ENCODE measurements at places on chromosomes 3 and 15.

DNA sequence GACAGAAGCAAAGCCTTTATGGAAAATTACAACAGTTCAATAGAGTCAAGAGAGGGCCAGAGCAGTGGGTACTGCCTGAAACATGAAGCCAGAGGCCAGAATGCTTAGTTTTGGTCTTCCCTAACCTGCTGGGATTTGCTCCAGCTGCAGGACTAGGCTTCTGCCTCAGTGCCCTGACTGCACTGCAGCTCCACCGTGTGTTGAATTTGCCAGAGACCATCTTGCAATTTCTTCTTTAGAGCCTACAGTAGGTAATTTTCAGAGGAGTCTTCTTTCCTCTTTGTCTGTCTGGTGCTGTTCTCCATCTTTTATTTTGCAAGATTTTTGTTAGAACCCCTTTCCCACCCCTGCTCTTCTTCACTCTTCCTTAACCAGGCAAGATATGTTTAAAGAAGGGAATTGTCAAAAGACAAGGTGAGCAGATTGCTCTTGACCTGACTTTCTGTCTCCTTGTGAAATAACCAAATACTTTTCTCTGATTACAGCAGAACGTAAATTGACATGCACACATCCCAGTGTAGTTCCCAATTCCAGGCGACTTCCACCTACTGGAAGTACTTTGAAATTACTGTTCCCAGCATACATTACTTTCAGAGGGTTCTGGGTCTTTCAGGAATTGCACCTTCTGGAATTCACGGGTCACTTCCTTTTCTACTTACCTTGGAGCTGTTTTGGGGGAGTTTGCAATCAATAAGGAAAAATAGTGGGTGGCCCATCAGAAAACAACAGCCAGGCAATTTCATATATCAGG is 161.2 kb downstream of the MINAR1 start:
- peak; percentile 21 for DNase-seq

- no peak for DNase-seq
These were observed 16.7 kb downstream of the BLOC1S6 start for GRCh38 chr15:45603881-45604280.

DNA sequence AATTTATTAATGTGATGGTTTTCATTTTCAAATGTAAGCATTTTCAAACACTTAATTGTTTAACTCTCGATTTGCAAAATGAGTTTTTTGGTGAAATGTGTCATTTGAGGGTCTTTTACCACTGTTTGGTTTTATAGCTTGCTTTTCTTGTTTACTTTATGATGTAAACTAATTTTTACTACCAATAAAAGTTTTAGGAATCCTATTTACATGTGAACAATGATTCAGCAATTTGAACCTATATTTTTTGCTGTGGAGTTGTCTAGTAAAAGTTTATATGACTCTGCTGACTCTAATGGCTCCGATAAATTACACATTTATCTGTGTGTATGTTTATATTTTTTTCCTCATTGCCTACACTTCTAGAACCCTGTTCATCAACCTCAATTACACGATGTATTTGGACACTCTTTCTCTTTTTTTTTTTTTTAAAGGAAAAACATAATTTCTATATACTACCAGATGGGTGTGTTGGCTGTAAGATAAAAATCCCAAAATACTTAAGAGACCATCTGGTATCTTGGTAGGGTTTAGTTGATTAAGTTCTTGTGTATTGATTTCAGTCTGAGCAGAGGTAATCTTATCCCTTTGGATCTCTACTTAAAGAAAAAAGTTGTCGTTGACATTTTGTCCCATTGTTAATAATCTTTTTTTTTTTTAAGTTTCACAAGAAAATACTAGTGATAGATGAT is 89.5 kb downstream of the PTPRG start:
- no peak for DNase-seq

- DNase-seq: peak; percentile 29
These were observed 324.5 kb downstream of the TBL1XR1 start for GRCh38 chr3:176872771-176873209.

DNA sequence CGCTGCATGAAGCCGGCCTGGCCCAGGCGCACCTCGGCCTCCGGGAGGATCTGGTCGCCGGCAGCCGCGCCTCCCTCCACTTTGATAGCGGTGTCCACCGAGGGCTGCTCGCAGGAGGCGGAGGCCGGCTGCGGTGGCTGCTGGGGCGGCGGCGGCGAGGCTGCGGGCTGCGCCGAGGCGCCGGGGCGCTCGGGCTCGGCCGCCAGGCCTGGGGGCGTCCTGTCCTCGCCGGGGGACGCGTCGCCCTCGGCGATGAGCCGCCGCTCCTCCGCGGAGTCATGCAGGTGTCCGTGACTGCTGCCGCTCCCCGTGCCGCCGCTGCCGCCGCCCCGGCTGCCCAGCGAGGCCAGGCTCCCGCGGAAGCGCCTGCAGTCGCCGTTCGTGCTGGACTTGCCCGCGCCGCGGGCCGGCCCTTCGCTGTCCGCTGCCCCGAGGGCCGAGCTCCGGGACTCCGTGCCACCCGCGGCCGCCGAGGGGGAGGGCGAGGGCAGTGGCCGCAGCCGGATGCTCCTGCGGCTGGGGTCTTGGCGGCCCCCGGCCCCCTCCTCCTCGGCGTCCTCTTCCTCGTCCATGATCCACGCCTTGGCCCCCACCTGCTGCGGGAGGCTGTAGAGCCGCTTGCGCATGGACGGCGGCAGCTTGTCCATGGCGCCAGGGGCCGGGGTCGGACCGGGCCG is 996 bp downstream of the HCN4 start:
- peak; percentile 39 for DNase-seq

- DNase-seq: no peak
These were observed 54.4 kb downstream of the LRRK1 start for GRCh38 chr15:100973351-100974111.

GRCh38 chr3:102916532-102916931 is 481.7 kb downstream of the ZPLD1 start:
- no peak for DNase-seq

- DNase-seq: no peak
These were observed 46.0 kb downstream of the ERC2 start for GRCh38 chr3:56422316-56422715.

DNA sequence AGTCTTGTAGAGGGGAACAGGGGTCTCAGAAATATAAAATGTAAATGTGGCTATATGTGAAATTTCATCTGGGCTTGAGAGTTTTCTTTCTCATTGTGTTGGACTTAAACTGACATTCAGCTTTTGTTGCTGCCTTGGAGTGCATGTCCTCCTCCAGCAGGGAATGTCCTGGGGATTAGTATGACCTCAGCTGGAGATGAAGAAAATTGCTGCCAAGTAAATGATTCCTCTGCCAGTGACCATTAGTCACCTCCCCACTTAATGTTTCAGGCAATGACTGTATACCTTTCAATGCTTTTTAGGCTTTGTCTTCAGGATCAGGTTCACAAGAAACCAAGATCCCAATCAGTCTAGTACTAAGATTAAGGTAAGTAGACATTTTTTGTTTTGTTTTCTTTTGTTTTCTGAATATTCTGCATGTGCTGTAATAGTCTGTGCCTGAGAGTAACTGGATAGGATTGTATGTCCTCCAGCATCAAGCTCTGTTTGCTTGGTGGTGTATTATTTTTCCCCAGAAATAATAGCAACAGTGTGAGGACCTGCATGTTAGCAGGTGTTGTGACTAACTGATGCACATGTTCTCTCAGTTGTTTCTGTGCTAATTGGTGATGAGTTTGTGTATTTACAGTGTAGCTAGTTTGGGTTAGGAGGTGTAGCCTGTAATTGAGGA is 18.1 kb upstream of the SLC22A13 start:
- peak; percentile 77 for DNase-seq

GRCh38 chr15:29589416-29589815 is 232.9 kb downstream of the TJP1 start:
- DNase-seq: no peak

DNA sequence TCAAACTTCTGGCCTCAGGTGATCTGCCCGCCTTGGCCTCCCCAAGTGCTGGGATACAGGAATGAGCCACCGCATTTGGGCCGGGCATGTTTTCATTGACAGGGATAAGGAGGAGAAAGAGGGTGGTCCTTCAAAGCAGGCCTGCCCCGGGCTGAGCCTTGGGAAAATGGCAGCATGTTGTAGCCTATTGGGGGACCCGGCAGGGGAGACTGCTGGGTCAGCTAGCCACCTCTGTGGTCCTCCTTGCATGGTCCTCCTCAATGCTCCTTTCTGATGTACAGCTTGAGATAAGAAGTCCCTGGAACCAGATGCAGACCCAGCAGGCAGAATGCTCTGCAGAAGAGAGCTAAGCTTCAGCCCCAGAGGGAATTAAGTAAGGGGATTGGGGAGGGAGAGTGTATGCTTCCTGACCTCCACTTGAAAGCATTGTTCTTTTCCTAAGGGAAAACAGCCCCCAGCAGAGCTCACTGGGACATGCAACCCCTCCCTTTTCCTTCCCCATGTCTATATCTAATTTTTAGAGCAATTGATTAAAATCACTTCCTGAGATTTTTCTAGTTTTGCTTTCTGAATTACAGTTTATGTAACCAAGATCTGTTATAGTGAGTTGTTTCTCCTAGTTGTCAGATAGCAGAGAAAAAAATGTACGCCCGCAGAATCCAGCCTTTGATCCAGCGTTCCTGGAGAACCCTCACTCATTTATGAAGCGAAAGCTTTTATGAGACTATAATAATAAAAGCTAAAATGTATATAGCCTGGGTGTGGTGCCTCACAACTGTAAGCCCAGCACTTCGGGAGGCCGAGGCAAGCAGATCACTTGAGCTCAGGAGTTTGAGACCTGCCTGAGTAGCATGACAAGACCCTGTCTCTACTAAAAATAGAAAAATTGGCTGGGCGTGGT is 48.7 kb upstream of the VILL start:
- DNase-seq: no peak

- DNase-seq: no peak
These were observed 149.0 kb downstream of the MAGI1 start for GRCh38 chr3:65889707-65890099.

- DNase-seq: no peak
These were observed 17.3 kb downstream of the DENND6A start for GRCh38 chr3:57675530-57675929.

DNA sequence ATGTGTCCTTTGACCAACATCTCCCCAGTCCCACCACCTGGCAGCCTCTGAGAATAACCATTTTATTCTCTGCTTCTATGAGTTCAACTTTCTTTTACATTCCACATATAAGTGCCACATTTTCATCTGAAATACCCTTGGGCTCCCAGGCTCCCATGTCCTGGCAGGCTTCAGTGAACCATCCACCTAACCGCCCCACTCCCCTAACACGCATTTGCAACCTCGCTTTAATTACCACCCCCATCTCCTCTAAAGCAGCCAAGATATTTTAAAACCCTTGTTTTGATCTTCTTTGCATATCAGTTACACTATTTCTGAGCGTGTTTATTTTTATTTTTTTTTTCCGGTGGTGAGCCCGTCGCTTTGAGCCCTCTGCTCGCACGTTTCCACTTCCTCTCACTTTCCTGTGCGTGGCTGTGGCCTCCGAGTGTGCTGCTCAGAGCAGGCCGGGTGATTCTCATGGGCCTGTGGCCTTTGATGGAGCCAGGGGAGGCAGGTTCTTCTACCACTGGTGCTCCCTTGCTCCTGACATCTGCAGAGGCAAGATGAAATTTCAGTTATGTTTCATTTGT is 195.4 kb upstream of the LPP start:
- no peak for DNase-seq

DNA sequence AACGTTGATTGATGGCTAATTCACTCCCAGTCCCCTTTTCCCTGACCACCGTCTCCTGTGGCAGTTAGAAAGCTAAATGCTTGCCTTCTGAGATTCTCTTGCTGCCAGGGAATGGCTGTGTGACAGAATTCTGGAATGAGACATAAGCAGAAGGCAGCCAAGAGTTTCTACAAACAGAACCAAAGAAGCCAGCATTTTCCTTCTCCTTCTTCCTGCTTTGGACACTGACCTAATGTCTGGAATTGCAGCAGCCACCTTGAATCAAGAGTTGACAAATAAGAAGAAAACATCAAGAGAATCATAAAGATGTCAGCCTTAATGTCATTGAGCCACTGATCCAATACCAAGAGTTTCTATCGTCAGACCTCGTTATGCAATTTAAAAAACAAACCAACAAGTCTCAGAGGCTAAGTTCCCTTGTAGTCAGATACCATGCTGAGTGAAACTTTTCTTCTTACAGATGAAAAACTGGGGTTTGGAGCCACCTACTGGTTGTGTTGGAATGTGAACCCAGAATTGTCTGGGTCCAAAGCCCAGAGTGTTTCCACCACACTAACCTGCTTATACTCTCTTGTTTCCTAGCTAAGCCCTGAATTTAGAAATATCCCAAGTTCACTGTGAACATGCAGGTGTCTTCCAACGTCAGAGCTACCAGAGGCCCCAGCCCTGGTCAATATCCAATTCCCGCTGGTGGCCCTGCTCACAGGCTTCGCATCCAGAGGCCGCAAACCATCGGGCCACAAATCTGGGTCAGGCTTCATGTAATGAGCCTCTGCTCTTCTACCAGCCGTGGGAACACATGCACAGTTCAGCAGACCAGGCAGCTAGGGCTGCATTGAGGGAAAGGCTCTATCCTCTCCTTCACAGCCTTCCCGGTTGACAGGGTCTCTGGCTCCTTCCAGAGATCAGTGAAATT is 42.5 kb downstream of the MCF2L2 start:
- peak; percentile 54 for DNase-seq

GRCh38 chr3:132659000-132659364 is 627 bp downstream of the ACAD11 start:
- DNase-seq: peak; percentile 24

GRCh38 chr15:92413510-92413909 is 19.8 kb downstream of the ST8SIA2 start:
- DNase-seq: no peak

GRCh38 chr15:81302701-81303109 is 21.2 kb downstream of the STARD5 start:
- DNase-seq: no peak

- DNase-seq: no peak
These were observed 262.4 kb downstream of the SLC9A9 start for GRCh38 chr3:143585720-143586456.

All from AG08396 (cell line).